Astrocyte (in vitro differentiated cells and primary cell): ENCODE measurements at places on chromosomes 4 and X.

DNA sequence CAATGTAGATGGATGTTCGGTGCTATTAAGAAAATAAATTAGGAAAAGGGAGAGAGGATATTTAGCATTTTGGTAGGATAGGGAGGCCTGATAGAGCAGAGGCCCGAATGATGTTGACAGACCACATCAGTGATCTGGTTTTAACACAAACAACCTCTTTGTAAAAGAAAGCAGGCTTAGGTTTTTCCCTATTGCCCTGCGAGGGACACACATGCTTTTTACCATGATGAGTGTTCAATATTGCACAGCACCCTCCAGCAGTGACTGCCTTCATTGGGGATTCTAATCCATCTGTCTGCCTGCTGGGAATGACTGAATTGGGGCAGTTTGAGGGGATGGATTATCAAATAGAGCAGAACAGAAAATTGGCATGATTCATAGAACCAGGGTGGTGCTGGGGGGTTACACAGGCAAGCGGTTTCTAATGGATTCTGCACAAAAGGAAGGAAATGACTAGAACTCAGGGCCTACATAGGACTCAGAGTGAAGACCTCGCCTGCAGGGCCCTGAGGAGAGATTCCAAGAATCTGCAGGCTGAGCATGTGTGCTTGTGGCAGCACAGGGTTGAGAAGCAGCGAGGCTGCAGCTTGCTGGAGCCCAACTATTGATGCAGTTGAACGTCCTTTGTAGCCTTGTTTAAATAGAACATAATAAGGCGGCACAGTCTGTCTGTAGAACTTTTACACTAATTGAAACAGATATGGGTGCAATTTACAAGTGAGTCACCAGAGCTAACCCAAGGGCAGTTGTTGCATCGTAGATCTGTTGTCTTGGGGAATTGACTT, 58.0 kb downstream of the RHOH start:
- DNase-seq = peak; percentile 70

DNA sequence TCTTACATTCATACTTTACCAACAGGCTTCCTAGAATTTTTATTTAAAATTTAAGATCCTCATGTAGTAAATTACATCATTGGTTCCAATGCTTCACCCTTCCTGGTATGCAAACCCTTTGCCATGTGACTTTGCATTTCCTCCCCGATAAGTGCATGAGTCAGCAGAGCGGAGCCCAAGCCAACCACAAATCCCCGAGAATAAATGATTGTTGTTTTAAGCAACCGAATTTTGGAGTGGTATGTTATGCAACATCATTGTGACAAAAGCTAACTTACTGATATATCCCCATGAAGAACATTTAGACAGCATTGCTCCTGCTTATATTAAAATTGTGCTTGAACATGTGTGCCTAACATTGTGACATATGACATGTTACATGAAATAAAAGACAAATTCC, 199.4 kb upstream of the DDX53 start:
- DNase-seq = peak; percentile 91

- no peak for DNase-seq
Measured at GRCh38 chrX:17977696-17978095, 116.6 kb upstream of the RAI2 start.

- DNase-seq = no peak
Measured at GRCh38 chr4:174406383-174406782, 115.9 kb downstream of the HPGD start.

DNA sequence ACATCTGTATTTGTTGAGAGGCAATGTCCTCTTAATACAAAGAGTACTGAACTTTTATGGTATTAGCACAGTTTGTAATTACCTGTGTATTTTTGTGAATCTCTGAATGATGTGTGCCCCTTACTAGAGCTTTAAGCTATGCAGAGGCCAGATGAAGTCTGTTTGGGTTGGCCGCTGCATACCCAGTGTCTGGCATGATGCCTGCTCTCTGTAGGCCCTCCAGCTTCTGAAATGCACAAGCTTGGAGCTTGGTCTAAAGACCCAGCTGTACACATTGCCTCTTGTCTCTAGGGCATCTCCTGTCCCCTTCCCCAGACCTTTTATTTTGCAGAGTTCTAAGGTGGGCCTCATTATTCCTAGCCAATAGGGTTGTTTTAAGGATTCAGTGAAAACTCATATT, 68.6 kb downstream of the CDS1 start:
- no peak for DNase-seq

DNA sequence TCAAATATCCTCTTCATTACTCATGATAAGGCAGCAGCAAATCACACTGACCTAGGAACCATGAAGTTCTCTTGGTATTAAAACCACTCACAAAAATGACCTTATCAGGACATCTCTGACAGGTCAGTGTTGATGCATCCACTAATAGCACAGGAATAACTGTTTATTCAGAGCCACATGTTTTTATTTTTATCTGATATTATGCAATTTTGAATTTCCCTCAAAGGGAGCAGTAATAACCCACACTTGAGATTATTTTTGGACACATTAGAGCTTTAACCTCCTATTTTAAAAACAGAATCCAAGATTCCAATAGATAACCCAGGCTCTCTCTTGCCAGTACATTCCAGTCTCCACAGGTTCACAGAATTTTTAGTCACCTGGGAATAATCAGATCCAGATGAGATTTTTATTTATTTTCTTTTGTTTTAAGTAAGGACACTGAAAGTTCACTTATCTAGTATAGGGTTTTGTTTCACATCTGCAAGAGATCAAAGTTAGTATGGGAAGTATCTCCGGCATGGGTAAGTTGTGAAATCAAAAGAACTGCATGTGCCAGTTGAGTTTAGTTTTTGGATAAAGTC, 36.3 kb upstream of the MYOZ2 start:
- DNase-seq = peak; percentile 63

DNA sequence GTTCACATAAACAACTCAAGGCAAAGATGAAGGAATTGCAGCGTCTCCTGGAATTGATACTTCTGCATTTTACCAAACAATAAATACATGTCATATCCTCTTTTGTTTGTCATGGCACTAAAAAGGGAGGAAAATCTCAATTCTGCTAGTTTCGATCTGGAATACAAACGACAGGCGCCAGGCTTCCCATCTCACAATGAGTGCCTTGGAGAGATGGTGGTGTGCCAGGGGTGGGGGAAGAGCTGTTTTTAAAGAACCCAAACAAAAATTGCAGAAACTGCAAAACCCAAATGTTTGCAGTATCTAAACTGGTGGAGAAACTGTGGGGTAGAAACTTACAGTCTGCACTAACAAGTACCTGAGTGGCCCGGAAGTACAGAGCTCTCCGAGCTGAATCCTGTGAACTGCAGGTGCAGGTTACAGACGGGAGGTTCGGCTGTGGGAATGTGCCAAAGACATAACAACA, 53.0 kb upstream of the KLF3 start:
- DNase-seq = no peak

DNA sequence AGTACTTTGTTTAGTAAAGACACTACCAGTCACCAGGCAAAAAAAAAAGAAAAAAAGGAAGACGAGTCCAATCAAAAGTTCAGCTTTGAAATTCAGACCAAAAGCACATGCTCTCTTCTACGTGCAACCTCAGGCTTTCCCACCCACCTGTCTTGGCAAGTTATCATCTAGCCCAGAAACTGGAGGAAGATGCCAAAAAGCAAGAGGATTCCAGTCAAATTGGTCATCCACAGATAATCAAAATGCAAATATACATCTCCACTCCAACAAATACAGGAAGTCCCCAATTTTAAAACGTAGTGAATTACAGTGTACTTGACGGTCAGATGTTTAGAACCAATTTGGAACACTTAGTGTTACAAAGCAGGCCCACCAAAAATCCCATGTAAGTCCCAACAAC, 96.5 kb downstream of the PALLD start:
- DNase-seq = peak; percentile 78

DNA sequence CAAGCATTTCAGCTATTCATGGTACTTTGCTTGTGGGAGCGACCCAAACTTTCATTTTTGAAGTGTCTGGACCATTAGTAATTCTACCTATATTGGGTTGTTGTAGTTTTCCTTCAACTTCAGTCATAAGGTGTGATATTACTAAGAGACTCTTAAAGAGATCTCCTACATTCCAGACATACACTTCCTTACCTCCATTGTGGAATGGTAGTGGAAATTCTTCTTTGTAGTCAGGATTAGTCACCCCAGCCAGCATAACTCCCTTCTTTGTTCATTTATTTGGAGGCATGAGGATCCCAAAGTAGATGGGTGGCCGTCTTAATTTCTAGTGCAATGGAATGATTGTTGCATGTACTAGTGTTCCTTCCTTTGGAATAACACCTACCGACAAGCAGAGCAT, 991.4 kb downstream of the ARAP2 start:
- DNase-seq = no peak
